Esophagus muscularis mucosa (tissue), 4 donors: ENCODE measurements at places on chromosomes 5 and 9. TPM values are rescaled to one million over a fixed set of nuclear protein-coding genes. Genes with fewer than 3 reads are reported as not detected.

The C9 gene
- not detected for total RNA-seq

The HMCN2 gene
- 13.3 TPM for total RNA-seq

The ARL14EPL gene
- not detected for total RNA-seq

The DUSP1 gene
- 653 TPM for total RNA-seq

GRCh38 chr9:91360551-91361290 is 997 bp downstream of the AUH start:
- DNase-seq: no peak

DNA sequence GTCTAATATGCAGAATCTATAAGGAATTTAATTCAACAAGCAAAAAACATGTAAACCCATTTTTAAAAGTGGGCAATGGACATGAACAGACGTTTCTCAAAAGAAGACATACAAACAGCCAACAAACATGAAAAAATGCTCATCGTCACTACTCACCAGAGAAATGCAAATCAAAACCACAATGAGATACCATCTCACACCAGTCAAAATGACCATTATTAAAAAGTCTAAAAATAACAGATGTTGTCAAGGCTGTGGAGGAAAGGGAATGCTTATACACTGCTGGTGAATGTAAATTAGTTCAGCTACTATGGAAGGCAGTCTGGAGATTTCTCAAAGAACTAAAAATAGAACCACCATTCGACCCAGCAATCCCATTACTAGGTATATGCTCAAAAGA is 3.1 kb upstream of the KLHL3 start:
- no peak for DNase-seq

GRCh38 chr5:154315196-154315595 is 124.7 kb downstream of the GALNT10 start:
- DNase-seq: no peak

DNA sequence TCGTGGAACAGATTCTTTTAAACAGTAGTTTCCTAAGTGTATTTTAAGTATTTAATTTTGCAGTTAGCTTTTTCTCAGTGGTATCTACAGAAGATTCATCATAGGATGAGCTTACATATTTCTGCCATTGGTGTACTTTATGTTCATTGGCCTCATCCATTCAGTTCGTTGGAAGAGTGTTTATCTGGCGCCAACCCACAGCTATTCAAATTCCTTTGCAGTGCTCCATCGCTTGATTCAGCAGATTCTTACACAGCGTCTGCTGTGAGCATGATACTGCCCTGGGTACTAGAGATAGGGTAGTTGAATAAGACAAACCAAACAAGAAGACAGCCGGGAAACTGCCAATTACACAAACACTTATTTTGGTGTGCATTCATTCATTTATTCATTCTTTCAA is 55.1 kb downstream of the NUP214 start:
- DNase-seq: no peak

DNA sequence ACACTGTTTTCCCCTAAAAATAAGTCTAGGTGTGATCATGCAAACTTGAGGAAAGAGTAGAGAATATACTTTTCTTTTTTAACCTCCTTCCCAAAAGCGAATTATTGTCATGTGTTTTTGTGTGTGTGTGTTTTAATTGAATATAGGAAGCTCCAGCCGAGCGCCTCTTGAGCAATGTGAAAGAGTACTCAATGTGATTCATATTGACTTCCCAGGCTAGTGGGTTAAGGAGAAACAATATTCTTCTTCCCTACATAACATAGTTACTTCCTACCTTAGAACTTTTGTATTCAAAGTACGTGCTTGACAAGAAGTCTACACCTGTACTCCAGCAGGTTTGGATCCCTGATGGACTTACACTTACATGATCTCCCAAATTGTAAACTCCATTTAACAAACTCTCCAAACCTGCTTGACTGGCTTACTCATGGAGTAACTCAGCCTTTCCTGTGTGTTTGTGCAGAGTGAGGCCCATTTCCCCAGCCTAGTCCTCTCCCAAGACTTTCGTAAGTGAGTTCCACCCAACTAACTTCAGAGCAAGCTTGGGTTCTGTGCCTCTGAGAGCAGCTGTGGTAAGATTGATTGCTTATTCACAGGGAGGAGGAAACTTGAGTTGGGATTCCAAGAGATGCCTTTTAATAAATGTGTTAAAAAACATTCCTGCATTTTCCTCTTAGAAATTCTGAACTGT is 9.3 kb downstream of the SLC28A3 start:
- no peak for DNase-seq

DNA sequence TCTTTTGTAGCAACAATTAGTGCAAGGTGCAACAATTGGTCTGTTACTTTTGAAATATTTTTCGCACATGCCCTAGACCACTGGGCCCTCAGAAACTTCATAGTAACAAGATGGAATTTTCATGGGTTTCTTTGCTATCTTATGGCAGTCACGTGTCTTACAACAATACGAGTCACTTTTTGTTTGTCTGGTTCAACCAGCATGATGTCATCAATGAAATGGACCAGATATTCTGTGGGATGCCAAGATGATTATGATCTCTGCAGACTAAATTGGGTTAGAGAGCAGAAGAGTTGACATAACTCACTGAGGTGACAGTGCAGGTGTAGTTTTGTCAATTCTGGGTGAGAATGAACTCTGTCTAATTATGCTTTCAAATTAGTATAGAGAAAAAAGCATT is 239.6 kb upstream of the RIOK2 start:
- DNase-seq: no peak

GRCh38 chr5:65742565-65743231 is 20.7 kb downstream of the NLN start:
- DNase-seq: no peak

GRCh38 chr5:98735806-98736507 is 37.5 kb upstream of the RGMB start:
- no peak for DNase-seq

DNA sequence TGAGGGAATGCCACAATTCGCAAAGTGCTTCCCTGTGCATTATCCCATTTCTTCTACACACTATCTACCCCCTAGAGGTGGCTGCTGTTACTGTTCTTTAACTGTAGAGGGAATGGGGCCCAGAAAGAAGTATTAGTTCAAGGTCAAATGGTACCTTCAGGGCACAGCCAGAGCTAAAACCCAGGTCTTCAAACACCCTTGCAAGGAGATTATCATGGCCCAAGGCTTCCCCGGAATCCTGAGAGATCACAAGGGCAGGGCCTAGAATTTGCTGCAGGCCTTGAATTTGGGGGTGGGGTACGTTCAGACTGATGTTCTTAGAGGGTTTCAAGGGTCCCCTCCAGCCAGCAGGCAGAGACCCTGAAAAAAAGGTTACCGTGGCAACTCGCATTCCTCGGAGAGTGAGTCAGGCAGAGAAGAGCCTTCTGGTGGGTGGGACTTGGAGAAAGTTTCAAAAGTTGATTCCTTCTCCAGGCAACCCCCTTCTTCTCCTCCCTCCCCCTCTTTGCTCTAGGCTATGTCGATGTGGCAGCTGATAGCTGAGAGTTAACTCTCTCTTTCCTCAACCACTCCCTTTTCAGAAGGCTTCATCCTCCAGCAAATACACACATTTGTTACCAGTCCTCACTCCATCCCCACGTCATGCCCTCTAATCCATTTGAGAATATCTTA is 1.9 kb downstream of the SPARC start:
- DNase-seq: no peak

DNA sequence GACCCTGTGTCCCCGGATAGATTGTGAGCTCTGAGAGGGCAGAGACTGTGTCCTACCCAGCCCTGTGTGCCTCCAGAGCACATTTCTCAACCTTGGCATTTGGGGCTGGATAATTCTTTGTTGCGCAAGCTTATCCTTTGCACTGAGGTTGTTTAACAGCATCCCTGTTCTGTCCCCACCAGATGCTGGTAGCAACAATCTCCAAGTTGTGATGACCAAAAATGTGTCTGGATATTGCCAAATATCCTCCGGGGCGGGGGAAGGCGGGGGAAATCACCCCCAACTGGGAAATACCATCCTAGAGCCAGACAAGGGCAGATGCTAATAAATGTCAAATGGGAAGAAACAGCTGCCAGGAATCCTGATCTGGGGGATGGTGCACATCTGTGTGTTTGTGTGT is 24.0 kb upstream of the TNIP1 start:
- no peak for DNase-seq

DNA sequence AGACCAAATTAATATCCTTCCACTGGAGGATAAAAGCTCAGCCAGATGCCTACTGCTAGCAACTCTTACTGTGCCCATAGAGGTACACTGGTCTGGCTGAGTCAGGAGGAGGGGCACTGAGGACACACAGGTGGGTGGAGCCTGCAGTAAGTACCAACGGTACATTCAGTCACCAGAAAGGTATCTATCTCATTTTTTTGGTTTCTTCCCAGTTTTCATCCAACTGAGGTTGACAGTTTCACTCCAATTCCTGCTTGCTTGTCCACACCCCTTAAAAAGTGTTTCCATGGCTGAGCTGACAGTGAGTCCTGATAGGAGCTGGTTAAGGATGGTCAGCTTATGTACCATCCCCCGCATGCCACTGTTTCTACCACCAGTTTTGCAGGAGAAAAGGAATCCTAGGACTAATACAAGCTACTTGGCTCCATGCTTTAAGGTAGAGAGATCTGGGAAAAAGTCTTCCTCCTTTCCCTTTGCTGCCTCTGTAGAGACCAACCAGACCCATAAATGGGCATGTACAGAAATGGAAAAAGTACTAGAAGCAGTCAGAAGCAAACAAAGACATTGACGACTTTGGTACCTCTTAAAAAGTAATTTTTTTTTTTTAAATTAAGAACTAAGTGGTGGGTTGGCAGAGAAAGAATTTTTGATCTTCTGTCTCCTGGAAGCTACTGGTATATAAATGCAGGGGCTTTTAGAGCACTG is 3.2 kb downstream of the ELL2 start:
- no peak for DNase-seq

DNA sequence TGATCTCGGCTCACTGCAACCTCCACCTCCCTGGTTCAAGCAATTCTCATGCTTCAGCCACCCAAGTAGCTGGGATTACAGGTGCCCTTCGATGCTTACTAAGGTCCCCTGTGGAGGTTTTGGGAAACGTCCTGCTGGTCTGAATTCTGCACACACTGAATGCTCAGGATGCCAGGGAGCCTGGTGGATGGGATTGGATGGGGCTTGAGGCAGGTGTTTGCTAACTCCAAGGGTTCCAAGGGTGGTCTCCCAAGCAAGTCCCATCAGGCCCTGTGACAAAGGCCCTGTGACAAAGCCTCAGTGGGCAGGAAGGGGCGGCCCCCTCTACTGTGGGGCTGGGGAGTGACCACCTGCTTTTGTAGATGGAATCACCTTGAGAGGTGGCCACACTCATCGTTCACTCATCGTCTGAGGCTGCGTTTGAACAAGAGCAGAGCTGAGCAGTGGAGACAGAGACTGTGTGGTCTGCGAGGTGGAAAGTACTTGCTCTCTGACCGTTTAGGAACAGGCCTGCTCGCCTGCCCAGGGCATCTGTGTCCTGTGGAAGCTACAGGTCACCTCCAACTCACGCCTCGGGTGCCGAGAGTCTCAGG is 40.2 kb downstream of the MRPL36 start:
- no peak for DNase-seq

- no peak for DNase-seq
Measured at GRCh38 chr5:96952118-96952750, 16.4 kb downstream of the LNPEP start.

GRCh38 chr9:128242828-128243214 is 33.0 kb downstream of the GOLGA2 start:
- DNase-seq: no peak

DNA sequence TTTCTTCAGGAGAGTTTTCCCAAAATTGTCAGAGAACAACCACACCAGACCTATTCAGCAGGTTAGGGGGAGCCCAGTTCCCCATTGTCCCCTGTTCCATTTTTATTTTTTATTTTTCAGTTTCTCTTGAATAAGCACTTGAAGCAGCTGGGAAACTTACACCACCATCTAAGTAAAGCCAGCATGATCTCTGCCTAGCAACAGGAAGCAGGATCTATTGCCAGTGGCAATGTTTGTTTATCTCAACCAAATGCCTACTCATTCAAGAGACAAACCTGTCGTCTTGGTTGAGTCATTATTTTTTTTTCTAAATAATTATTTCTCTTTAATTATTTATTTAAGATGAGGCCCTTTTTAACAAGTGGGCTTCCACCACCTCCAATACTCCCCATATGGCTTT is 379.3 kb downstream of the PLK2 start:
- DNase-seq: no peak

DNA sequence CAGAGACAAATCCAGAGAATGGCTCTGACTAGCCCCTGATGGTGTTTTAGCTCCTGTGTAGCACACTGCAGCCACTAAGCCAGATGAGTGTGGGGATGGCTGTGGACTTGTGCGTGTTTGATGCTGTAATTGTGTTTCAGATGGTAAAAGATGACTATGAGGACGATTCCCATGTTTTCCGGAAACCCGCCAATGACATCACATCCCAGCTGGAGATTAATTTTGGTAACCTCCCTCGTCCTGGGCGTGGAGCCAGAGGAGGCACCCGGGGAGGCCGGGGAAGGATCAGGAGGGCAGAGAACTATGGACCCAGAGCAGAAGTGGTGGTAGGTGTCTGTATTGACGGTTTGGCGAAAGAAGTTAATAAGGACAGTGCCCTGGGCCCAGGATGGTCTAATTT is 38.0 kb downstream of the HABP4 start:
- DNase-seq: no peak

DNA sequence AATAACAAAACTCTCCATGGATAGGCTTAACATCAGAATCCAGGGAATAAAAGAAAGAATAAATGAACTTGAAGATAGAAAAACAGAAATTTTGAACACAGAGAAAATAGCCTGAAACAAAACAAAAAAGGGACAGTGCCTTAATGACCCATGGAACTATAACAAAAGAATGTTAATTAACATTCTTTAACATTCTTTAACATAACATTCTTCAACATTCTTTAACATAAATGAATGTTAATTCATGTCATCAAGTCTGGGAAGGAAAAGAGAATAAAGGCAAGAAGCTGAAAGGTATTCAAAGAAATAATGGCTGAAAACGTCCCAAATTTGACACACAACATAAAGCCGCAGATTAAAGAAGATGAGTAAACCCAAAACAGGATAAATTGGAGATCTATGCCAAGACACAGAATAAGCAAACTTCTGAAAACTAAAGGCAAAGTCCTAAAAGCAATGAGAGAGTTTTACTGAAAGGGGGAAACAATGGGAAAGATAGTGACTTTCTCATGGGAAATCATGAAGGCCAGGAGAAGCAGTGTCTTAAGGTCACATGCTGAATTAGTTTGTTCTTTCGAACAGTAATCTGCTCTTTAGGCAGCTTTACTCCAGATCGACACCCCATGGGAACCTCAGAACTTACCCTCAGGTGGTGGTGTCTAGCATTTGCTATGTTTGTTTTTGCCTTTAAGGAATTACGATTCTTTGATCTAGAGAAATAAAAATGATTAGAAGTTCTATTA is 483.0 kb downstream of the KDM4C start:
- no peak for DNase-seq

GRCh38 chr5:88656221-88656950 is 226.6 kb downstream of the MEF2C start:
- DNase-seq: no peak

- DNase-seq: no peak
Measured at GRCh38 chr5:125327676-125328075, 581.2 kb upstream of the ZNF608 start.
